Right lobe of liver (tissue), 6 donors: ENCODE measurements at places on chromosomes 4 and X. TPM values are rescaled to one million over a fixed set of nuclear protein-coding genes. Genes with fewer than 3 reads are reported as not detected.
A peak's percentile ranks its signal among the peaks of the same experiment; 100 is the strongest.

- peak within 1 kb of the TSS; percentile 78 for H3K4me3 ChIP-seq
- peak within 1 kb of the TSS; percentile 93 for H3K27ac ChIP-seq
- H3K4me1 ChIP-seq = peaks cover 7% of the 10 kb centered on the region
- peak; percentile 83 for DNase-seq
- H3K27me3 ChIP-seq = no peaks in the 10 kb centered on the region
Measured at GRCh38 chr4:77862478-77863216, at the start of gene MRPL1. Gene MRPL1 (plus strand): TSS chr4:77862830. CDS start chr4:77862849, 19 bp downstream.

- H3K36me3 ChIP-seq = no peaks in the 10 kb centered on the region
- H3K27ac ChIP-seq = no peak overlapping the region
- H3K4me3 ChIP-seq = no peak overlapping the region
- H3K4me1 ChIP-seq = no peaks in the 10 kb centered on the region
- DNase-seq = no peak
- H3K27me3 ChIP-seq = no peaks in the 10 kb centered on the region
Measured at GRCh38 chr4:4440333-4441061, 53.6 kb downstream of the NSG1 start.

DNA sequence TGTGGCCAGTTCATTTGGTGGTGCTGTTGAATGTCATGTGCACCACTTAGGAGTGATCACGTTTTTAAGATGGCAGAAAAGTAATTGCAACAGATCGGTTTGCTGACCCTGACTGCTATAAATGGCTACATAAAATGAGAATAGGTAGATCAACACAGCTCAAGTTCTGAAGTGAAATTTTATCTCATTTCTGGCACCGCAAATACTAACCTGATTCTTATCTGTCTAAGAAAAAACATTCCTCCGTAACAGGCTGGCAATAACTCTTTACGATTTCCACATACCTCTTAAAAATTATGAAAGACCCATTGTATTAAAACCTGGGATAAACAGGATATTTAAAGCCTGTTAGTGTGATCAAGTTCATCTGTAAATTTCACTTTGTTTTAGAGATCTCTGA is 387.5 kb downstream of the PDGFC start:
- H3K27me3 ChIP-seq = no peaks in the 10 kb centered on the region
- H3K27ac ChIP-seq = no peak overlapping the region
- no peak for DNase-seq
- H3K36me3 ChIP-seq = no peaks in the 10 kb centered on the region
- H3K4me3 ChIP-seq = no peak overlapping the region
- no peaks in the 10 kb centered on the region for H3K4me1 ChIP-seq

DNA sequence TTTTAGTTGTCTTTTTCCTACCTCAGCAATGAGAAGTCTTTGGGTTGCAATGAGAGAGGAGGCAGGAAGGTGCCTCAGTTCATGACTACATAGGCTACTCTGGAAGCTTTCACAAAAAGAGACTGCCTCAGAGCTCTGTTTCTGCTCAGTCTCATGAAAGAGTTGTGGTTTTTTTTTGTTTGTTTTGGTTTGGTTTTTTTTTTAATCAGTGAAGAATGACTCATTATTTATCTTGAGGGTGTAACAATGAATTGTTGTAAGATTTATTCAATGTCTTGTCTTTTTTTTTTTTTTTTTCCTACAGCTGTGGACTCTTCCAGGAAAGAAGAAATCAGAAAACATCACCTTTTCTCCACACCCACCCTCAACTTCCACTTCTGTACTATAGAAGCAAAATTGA is 67.5 kb upstream of the CXCL13 start:
- peaks cover 19% of the 10 kb centered on the region for H3K4me1 ChIP-seq
- H3K27me3 ChIP-seq = no peaks in the 10 kb centered on the region
- no peak overlapping the region for H3K4me3 ChIP-seq
- DNase-seq = no peak
- H3K36me3 ChIP-seq = no peaks in the 10 kb centered on the region

Gene UGT2A2
- total RNA-seq = not detected

DNA sequence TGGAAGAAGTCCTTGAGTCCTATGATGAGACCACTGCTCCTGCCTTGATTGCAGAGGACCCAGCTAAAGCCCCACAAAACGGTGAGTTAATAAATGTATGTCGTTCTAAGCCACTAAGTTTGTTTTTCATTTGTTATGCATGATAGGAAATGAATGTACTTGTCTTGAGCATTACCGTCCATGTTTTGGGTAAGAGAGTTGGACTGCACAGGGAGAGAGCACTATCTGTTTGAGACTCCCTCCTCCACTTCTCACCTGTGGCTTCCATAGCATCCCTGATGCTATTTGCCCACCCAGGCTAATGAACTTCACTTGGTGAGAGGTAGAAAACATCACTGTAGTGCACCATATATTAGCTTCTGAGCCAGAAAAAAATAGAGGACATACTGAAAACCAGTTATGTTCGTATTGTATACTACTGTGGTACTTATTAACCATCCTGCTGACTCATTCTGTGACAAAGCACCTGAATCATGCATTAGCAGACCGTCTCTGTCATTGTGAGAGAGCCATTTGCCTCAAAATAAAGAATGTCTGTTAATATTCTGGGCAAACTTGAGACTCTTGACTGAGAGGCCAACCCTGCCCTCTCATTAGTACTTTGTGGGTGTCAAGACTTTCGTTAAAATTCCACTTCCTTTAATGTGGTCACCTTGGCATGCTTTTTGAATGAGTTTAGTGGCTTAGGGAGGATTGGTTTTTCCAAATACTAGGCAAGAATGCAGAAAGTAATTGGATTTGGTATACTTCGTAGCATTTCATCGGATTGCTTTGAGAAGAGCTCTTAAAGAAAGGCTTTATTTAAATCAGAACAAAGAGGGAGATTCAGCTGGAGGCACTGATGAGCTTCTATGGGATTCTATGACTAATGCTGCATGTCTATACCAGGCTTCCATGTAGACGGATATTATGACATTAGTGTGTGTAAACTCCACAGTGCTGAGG is 99.3 kb upstream of the GRPR start:
- no peak for DNase-seq
- H3K4me3 ChIP-seq = no peak overlapping the region
- no peaks in the 10 kb centered on the region for H3K27me3 ChIP-seq
- no peaks in the 10 kb centered on the region for H3K4me1 ChIP-seq

DNA sequence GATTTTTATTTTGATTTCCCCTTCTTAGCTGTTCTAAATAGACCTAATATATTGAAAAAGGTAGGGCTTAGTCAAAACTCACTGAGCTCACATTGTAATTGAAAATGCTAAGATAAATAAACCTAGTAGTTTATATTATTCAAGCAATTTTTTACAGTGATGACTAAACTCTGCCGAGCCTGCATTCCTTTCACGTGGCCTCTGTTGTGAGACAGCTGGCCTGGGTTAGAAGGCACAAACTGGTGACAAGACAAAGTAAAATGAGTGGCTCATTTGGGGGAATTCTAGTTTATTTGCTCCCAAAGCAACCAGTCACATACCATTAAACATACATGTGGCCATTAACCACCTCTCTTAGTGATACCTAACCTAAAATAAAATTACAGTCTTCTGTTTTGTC is 169.4 kb upstream of the TEX13C start:
- H3K4me3 ChIP-seq = no peak overlapping the region
- no peak for DNase-seq
- H3K27me3 ChIP-seq = no peaks in the 10 kb centered on the region
- no peaks in the 10 kb centered on the region for H3K4me1 ChIP-seq
- H3K36me3 ChIP-seq = no peaks in the 10 kb centered on the region

Gene SPANXB1
- total RNA-seq = not detected

DNA sequence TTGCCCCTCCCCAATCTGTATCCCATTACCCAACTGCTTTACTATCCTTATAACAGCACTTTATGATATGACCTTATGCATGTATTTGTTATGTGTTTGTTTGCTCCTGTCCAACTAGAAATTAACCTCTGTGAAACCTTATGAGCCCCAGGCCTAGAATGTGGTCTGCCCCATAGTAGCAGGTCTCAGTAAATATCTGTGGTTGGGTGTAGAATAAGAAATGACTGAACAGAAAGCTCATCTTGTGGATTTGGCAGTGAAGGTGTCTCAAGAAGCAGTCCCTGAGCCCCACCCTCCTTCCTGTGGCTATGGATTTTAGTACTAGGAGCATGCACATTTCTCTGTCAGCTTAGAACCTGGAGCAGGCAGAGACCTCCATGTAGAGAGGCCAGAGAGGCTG is 229.0 kb upstream of the LCORL start:
- no peak for DNase-seq
- no peaks in the 10 kb centered on the region for H3K4me1 ChIP-seq
- no peak overlapping the region for H3K27ac ChIP-seq
- H3K36me3 ChIP-seq = no peaks in the 10 kb centered on the region

DNA sequence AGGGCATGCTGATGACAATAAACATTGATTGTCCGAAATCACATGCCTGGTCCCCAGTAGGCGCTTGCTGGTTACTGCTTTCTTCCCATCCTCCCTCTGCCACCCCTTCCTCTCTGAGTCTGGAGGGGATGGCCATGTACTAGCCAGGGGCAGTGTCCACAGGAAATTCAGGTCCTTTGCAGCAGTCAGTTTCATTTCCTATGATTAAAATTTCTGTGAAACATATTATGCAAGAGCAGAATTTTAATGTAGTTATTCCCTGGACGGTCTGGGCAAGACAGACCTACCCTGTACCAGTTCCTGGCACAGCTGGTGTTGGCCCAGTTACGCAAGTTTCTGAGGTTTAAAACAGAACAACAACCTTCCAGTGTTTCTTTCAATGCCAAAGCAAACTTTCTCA is 28.2 kb upstream of the TLR2 start:
- no peaks in the 10 kb centered on the region for H3K36me3 ChIP-seq
- H3K4me3 ChIP-seq = no peak overlapping the region
- no peaks in the 10 kb centered on the region for H3K4me1 ChIP-seq
- H3K27ac ChIP-seq = peak overlapping the region; percentile 42
- no peaks in the 10 kb centered on the region for H3K27me3 ChIP-seq

- H3K27me3 ChIP-seq = no peaks in the 10 kb centered on the region
- H3K4me3 ChIP-seq = no peak overlapping the region
- H3K27ac ChIP-seq = no peak overlapping the region
- H3K4me1 ChIP-seq = no peaks in the 10 kb centered on the region
- no peaks in the 10 kb centered on the region for H3K36me3 ChIP-seq
Measured at GRCh38 chr4:134747108-134747805, 545.7 kb upstream of the PABPC4L start.

DNA sequence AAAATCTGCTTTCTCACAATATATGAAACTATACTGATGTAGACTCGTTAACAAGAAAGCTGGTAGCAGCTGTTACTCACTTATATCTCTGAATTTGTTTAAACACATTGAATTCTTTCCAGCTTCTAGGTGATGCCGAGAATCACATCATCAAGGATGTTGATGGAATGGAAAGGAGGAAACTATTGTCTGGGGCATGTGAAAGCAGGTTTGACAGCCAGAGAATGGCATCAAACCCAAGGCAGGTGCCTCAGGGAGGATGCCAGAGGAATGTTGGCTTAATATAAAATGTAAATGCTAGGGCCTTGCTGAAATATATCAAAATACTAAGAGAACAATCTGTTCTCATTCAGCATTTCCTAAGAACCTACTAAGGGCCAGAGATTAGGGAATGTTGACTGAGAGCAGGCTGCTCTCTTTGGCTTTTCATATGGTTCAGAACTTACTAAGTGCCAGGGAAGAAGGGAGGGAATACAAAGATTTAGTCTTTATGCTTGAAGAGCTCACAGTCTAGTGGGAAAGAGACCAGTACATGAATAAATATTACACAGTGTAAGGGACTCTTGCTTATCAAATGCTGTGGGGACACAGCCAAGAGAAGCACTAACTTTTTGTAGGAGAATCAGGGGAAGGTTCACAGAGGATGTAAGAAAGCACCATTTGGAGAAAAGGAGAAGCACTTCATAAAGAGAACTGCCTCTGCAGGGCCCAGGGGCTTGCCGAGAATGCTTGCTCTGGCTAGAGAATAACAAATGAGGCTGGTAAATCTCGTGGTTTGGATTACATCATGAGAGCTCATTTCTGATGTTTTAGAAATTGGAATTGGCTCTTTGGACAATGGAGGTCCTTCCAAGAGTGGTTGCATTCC is 14.7 kb downstream of the SLIT2 start:
- H3K27me3 ChIP-seq = no peaks in the 10 kb centered on the region
- H3K27ac ChIP-seq = no peak overlapping the region
- no peaks in the 10 kb centered on the region for H3K36me3 ChIP-seq
- no peak overlapping the region for H3K4me3 ChIP-seq
- DNase-seq = no peak

- no peaks in the 10 kb centered on the region for H3K4me1 ChIP-seq
- H3K27me3 ChIP-seq = no peaks in the 10 kb centered on the region
- H3K36me3 ChIP-seq = no peaks in the 10 kb centered on the region
- H3K27ac ChIP-seq = no peak overlapping the region
- no peak overlapping the region for H3K4me3 ChIP-seq
- DNase-seq = no peak
Measured at GRCh38 chr4:95462921-95463320, 85.9 kb downstream of the UNC5C start.

GRCh38 chr4:77493120-77493752 is 112.4 kb upstream of the CXCL13 start:
- H3K36me3 ChIP-seq = no peaks in the 10 kb centered on the region
- peak overlapping the region; percentile 51 for H3K4me3 ChIP-seq
- DNase-seq = no peak
- no peaks in the 10 kb centered on the region for H3K4me1 ChIP-seq
- H3K27me3 ChIP-seq = no peaks in the 10 kb centered on the region
- no peak overlapping the region for H3K27ac ChIP-seq

DNA sequence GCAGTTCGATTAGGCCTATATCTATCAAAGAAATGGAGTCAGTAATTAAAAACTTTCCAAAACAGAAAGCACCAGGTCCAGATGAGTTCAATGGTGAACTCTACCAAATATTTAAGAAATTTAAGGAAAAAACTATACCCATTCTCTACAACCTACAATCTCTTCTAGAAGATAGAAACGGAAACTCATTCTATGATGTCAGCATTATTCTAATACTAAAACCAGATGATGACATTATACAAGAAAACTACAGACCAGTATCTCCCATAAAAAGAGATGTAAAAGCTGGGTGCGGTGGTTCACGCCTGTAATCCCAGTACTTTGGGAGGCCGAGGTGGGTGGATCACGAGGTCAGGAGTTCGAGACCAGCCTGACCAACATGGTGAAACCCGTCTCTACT is 29.5 kb upstream of the BDH2 start:
- no peaks in the 10 kb centered on the region for H3K27me3 ChIP-seq
- H3K4me3 ChIP-seq = no peak overlapping the region
- no peaks in the 10 kb centered on the region for H3K36me3 ChIP-seq
- H3K4me1 ChIP-seq = no peaks in the 10 kb centered on the region

- no peak overlapping the region for H3K27ac ChIP-seq
- H3K27me3 ChIP-seq = no peaks in the 10 kb centered on the region
- no peak for DNase-seq
- no peaks in the 10 kb centered on the region for H3K36me3 ChIP-seq
- H3K4me3 ChIP-seq = no peak overlapping the region
Measured at GRCh38 chr4:158065603-158066002, 107.2 kb downstream of the GASK1B start.

- peaks cover 9% of the 10 kb centered on the region for H3K27me3 ChIP-seq
- DNase-seq = no peak
- no peaks in the 10 kb centered on the region for H3K36me3 ChIP-seq
- no peaks in the 10 kb centered on the region for H3K4me1 ChIP-seq
- H3K27ac ChIP-seq = no peak overlapping the region
- H3K4me3 ChIP-seq = no peak overlapping the region
Measured at GRCh38 chrX:16082470-16083085, 40.8 kb upstream of the GRPR start.
